Inflammatory macrophage treated with lipopolysaccharide for 1 hour (primary cell): ENCODE measurements at places on chromosomes 1 and 21.
A peak's percentile ranks its signal among the peaks of the same experiment; 100 is the strongest.

GRCh38 chr1:174399211-174399610 is 48.6 kb upstream of the GPR52 start:
- no peak for DNase-seq

GRCh38 chr21:45982758-45983648 is 1.4 kb downstream of the COL6A1 start:
- no peak for DNase-seq

GRCh38 chr1:41545996-41546832 is 61.7 kb upstream of the EDN2 start:
- peak; percentile 60 for DNase-seq

GRCh38 chr1:21124846-21125245 is 51.9 kb downstream of the EIF4G3 start:
- no peak for DNase-seq

- no peak for DNase-seq
These were observed 20.5 kb downstream of the HTR1D start for GRCh38 chr1:23196627-23197328.

DNA sequence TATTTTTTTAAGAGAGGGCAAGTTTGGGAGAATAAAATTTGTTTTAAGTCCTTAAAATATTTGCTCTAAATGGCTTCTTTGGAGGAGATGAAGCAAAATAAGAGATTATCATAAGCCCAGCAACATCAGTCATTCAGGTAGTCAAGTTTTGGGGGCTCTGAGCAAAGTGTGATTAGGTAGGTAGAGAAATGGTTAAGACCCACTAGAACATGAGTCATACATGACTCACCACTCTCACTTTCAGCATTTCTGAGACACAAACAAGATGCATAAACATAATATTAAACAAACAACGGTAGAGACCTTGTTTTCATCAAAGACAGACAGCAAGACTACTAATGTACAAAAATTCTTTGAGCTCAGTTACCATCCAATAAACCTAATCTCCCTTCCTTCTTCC is 272.2 kb downstream of the LMO4 start:
- DNase-seq: no peak
